ENCODE measurements at places on chromosomes 5 and 9.
A peak's percentile ranks its signal among the peaks of the same experiment; 100 is the strongest.

GRCh38 chr9:20630241-20630943, 8.1 kb upstream of the MLLT3 start:
- DNase-seq: no peak

DNA sequence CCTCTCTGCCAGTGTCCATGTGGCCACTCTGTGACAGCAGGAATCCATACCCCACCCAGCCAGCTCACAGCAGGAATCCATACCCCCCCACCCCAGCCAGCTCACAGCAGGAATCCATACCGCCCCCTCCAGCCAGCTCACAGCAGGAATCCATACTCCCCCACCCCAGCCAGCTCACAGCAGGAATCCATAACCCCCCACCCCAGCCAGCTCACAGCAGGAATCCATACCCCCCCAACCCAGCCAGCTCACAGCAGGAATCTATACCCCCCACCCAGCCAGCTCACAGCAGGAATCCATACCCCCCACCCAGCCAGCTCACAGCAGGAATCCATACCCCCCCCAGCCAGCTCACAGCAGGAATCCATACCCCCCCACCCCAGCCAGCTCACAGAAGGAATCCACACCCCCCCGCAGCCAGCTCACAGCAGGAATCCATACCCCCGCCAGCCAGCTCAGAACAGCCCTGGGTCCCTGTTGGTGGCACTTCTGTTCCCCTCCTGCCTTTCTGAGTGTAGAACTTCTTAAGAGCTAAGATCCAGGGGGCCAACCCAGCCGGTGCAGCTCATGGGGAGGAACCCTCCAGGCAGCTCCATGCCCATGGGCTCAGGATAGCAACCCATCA, 8.4 kb upstream of the RXRA start:
- no peak for DNase-seq

DNA sequence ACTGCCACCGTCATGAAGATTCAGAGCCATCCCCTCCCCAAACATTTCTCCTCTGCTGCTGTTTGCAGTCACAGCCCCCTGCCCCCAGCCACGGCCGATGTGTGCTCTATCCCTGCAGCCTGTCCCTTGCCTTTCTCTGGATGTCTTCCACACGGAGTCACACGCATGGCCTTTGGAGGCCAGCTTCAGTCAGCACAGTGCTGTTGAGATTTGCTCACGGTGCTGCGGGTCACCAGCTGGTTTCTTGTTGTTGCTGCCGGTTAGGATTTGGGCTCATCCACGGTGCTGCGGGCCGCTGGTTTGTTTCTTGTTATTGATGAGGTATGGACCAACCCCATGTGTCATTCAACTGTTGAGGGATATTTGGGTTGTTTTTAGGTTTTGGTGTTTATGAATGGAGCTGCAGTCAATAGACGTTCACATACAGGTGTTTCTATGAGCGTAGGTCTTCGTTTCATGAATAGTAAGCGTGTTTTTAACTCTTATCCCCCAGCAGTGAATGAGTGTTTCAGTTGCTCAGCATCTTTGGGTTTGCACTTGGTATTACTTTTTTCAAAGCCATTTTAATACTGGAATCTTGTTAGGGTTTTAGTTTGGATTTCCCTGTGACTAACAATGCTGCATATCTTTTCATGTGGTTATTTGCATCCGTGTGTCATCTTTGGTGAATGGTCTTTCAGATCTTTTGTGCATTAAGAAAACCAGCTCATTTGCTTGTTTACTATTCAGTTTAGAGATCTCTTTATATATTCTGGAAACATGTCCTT, 57.6 kb downstream of the AHRR start:
- no peak for DNase-seq

- DNase-seq: no peak
Observed at GRCh38 chr5:59489551-59489950, 404.0 kb downstream of the PDE4D start.

DNA sequence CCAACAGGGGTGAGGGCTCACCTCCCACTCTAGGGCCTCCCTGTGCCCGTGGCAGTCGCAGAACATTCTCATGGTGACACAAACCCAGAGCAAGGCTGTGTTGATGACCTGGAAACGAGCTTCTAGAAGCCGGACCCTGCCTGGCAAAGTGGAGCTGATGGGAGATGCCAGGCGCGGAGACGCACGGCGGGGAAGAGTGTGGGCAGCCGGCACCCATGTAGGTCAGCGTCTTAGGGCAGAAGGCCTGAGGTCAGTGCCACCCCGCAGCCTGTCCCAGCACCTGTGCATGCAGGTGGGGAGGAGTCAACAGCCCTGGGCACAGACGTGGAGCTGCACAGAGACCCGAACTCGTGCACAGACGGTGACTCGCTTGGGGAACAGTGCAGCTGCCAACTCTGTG, 5.4 kb downstream of the SLC6A18 start:
- no peak for DNase-seq

- no peak for DNase-seq
Observed at GRCh38 chr9:124293718-124294506, 36.2 kb downstream of the NEK6 start.

- DNase-seq: no peak
Observed at GRCh38 chr9:113310538-113310937, 7.4 kb upstream of the RNF183 start.

DNA sequence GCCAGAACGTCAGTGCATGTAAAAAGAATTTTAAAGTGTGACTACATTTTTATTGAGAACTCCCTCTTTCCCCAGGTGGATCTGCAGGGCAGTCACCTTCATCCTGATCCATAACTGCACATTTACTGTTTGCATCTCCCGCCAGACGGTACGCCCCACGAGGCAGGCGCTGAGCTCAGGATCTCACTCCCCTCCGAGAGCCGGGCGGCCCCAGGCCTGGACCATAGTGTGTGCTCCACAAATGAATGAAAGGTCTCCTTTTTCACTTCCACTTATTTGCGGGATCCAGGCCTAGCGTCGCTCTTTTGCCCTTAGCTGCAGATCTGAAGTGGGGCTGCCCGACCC, 378 bp downstream of the DROSHA start:
- DNase-seq: peak; percentile 18

- DNase-seq: no peak
Observed at GRCh38 chr5:167049043-167049663, 1242.3 kb upstream of the WWC1 start.

DNA sequence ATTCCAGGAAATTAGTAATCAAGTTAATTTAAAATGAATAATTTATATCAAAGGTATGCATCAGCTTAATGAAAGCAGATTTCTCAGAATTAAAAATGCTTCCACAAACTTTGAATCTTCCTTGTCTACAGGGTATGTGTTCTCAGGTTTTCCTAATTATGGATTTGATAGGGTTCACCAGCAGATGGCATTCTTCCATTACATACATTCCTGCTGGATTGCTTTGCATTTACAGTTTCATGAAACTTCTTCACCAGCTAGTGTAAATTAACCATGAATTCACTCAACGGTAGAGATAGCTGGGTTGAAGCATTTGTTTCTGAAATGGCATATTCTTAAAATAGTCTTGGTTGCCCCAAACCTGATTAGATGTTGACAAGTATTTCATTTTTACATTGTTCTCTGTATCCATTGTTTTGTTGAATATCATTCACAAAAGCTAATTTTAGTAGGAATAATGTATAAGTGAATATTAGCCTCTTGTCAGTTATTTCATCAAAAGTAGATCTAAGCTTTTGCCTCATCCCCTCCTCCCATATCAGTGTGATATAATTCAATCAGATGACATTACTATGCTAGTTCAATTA, 68.7 kb upstream of the WDR41 start:
- no peak for DNase-seq

DNA sequence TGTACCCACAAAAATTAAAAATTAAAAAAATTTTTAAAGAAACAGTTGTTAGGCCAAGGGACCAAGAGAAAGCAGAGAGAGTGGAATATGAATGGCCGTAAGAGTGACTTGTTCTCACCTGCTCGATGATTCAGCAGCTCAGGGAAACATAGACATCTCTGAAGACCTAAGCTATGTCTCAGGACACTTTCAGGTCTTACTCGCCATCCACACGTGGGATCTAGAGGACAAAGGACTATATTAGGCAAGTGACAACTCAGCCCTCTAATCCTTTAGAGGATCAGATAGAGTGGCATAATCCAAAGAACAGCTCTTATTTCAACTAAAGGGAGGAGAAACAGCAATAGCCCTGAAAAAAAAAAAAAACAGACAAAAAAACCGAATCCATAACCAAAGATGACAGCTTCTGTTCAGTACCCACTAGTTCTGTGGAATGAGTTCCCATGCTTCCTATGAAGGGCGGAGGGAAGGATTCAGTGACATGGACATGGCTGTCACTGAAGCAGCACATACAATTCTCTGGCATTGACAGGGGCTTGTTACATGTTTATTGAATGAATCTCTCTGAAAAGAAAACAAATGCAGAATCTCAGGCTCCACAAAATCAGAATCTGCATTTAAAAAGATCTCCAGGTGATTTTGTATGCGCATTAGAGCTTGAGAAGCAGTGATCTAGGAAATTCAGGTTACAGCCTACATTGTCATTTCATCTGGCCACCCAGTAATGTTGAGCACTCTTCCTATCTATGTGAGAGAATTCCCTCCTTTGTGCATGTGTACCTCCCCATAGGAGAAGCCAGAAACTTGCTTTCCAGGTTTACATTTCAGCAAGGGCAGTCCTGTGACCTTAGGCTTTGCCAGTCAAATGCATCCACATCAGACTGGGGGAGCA, 96.0 kb downstream of the KIAA1958 start:
- no peak for DNase-seq

GRCh38 chr5:154524181-154524580, 46.2 kb upstream of the HAND1 start:
- DNase-seq: no peak

DNA sequence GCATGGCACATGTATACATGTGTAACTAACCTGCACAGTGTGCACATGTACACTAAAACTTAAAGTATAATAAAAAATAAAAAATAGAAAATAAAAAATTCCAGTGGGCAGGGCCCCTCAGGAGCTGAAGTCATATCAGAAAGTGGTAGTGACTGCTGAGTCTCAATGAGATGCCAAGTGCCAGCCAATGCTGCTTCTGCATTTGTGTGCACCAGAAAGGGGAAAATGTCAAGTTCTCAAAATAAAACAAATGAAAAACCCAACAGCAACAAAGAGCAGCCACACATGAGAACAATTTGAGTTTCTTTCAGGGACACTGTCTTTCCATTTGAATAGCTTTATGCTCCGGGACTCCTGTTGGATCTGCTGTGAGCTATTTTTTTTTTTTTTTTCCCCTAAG, 117.2 kb upstream of the CCDC112 start:
- DNase-seq: no peak

GRCh38 chr5:156312897-156313694, 13.9 kb upstream of the SGCD start:
- DNase-seq: no peak

DNA sequence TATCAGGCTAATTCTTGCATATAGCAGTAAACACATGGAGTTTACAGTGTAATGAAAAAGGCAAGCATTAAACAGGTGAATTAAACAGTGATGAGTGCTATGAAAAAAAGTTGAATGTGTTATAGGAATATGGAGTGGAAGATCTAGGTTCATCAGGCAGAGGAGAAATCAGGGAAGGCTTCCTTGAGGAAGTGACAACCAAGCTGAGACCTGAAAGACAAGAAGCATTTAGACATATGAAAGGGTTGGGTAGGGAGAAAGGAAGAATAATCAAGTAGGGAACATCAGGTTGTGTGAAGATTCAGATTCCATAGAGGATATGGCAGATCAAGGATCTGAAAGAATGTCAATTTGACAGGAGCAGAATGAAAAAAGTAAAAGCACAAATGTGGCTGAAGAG, 612.5 kb downstream of the PRELID2 start:
- DNase-seq: no peak

GRCh38 chr5:98415663-98416062, 357.8 kb upstream of the RGMB start:
- no peak for DNase-seq

DNA sequence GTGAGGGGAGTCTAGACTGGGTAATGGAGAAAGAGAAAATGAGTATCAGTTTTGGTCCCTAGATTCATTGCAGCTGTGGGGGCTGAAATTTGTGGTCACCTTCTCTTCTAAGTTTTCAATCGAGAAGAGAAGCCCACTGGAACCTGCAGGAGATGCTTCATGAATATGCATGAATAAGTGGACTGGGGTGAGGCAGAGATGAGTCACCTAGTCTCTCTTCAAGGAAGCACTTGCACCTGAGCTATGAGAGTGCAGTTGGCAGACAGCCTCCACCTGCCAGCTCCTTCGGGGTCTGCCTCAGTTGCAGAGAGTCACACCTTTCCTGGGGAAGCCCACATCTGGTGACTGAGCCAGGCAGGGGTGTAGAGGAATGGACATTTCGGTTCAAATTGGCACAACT, 69.1 kb downstream of the ZNF366 start:
- no peak for DNase-seq

GRCh38 chr5:72559866-72560766, 52.9 kb upstream of the ZNF366 start:
- DNase-seq: no peak

DNA sequence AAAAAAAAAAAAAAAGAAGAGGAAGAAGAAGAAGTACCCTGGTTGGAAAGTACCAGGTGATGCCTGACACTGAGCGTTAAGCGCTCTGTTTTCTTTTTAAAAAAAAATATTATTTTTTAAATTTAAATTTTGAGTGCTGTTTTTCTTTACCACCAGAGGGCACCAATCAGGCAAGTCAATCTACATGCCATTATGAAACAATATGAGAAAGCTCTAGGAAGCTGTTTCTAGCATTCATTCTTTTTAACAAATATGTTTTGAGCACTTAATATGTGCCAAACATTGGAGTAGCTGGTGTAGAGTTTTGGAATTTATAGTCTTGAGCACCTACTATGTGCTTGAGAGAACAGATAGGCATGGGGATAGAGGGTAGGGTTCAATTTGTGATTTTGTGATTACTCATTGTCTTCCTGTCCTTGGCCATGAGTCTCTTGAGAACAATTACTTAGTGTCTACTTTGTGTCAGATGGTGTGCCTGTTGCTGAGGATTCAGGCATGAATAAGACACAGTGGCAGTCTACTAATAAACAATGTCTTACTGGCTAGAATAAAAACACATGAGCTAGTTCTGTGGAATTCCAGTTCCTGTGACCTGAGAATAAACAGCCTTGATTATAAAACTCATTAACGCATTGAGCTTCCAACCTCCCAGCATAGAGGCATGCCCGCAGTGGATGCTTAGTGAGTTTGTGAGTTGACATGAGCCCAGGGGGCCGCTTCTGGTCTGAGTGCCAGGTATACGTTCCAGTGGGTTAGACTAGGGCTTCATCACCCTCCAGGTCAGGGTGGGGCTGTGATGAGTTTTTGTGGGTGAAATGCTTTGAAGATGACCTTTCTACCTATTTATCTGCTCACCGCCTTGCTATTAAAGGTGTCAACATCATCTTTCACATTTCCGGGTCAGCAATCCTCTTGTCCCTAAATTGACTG, 3.0 kb upstream of the UBE2R2 start:
- DNase-seq: no peak

- no peak for DNase-seq
Observed at GRCh38 chr5:1997640-1998347, 115.1 kb upstream of the IRX4 start.

DNA sequence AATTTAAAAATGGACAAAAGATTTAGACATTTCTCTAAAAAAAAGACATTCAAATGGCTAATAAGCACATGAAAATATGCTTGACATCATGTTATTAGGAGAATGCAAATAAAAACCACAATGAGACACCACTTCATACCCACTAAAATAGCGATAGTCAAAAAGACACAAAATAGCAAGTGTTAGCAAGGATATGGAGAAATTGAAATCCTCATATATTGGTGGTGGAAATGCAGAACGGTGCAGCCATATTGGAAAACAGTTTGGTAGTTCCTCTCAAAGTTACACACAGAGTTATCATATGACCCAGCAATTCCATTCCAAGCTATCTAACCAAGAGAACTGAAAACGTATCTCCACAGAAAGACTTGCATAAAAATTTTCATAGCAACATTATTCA, 227.5 kb upstream of the TRIM32 start:
- DNase-seq: no peak
